HepG2 (cell line): ENCODE measurements at places on chromosomes 12 and 14. TPM values are rescaled to one million over a fixed set of nuclear protein-coding genes. Genes with fewer than 3 reads are reported as not detected.

Gene VRK1
- 51.3 and 60.9 TPM in 2 replicates for total RNA-seq

Gene ING4
- 12.7 and 14.4 TPM in 2 replicates for total RNA-seq

Gene PRDM4
- 15.3 and 16.1 TPM in 2 replicates for total RNA-seq

Gene NOVA1
- total RNA-seq: 0.11 and 0.13 TPM in 2 replicates

Gene HOXC12
- not detected in 2 replicates for total RNA-seq

Gene PKP2
- total RNA-seq: 25.3 and 27.5 TPM in 2 replicates

Gene KRT72
- not detected in 2 replicates for total RNA-seq

Gene TAS2R42
- total RNA-seq: not detected in 2 replicates

Gene MSRB3
- total RNA-seq: 1.4 and 1.5 TPM in 2 replicates

Gene VDR
- total RNA-seq: 0.21 and 0.33 TPM in 2 replicates

Gene GARIN6
- total RNA-seq: not detected in 2 replicates

GRCh38 chr14:76083796-76084765 lies 67.6 kb upstream of the GPATCH2L start:
- H3K27ac ChIP-seq: no peak overlapping the region
- no peaks in the 10 kb centered on the region; the same call in 1 of the 2 replicates for H3K4me1 ChIP-seq
- no peak overlapping the region for H3K4me3 ChIP-seq
- peaks cover 6% of the 10 kb centered on the region for H3K27me3 ChIP-seq
- H3K36me3 ChIP-seq: no peaks in the 10 kb centered on the region
- no peak for DNase-seq

DNA sequence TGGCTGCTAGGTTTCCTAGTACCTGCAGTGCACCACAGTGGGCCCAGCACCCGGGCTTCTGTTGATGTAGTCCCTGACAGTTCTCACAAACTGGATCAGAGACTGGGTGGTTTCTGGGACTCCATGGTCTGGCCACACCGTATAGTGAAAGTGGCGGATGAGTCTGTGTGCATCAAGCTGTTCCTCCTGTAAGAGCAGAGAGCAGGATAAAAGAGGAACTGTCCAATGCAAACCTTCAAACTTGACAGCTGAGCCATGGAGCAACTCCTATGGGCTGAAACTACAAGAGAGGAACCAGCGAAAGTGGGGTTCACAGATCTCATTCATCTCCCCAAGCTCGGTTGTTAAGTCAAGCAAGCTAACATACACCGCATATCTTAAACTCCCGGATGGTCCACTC lies 102.8 kb downstream of the PTPRB start:
- DNase-seq: no peak
- no peaks in the 10 kb centered on the region for H3K27me3 ChIP-seq
- H3K27ac ChIP-seq: no peak overlapping the region
- H3K36me3 ChIP-seq: no peaks in the 10 kb centered on the region
- peaks cover 15% of the 10 kb centered on the region for H3K4me1 ChIP-seq

DNA sequence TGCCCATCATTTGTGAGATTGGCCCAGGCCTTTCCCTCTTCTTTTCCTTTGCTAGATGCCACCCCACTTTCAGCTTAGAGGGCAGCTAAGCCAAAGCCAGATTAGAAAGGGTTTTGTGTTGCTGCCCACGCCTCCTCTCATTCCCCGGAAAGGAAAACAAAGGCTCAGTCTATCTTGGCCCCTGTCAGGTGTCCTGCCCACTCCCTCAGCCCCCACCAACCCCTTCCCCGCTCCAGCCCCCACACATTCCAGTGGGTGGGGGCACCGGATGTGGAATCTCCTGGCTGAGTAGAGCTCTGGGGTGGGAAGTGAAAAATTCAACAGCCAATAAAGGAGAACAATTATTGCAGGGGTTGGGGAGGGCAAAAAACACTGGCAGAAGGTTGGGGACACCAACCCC lies 2.2 kb downstream of the BLOC1S1 start:
- no peak overlapping the region for H3K4me3 ChIP-seq
- no peak for DNase-seq
- peaks cover 68% of the 10 kb centered on the region for H3K4me1 ChIP-seq
- H3K27me3 ChIP-seq: no peaks in the 10 kb centered on the region
- no peak overlapping the region for H3K27ac ChIP-seq

DNA sequence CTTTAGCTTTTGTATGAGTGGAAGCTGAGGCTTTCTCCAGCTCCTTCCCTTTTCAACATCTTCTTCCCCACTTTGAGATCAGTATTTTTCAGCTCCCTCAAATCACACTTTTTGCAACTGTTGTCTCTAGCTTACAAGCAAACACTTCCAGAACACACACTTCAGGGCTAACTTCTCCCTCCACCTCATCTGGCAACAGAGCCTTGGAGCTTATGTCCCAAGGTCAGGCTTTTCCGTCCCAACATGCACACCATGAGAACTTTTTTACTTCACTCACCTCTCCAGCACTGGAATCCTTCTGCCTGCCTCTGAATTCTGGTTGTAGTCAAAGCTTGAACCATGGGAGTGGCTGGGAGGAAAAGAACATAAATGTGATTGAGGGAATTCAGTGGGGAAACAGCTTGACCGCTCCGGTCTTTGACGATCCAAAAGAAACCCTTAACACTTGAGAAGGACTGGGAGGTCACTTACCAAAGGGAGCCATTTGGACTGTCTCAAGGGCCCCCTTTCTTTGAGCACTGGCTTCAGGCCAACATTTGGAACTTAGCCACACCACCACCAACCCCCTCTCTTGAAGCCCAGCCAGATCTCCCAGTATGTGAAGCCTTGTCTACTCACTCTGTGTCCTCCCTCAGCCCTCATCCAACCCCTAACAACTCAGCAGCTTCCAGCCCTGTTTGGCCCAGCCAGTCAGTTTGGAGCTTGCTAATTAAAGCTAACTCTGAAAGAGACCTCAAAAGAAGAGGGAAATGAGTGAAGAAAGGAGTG lies 3.9 kb upstream of the BLOC1S1 start:
- H3K27me3 ChIP-seq: no peaks in the 10 kb centered on the region
- H3K27ac ChIP-seq: no peak overlapping the region
- H3K4me3 ChIP-seq: no peak overlapping the region
- no peaks in the 10 kb centered on the region for H3K36me3 ChIP-seq
- no peak for DNase-seq

DNA sequence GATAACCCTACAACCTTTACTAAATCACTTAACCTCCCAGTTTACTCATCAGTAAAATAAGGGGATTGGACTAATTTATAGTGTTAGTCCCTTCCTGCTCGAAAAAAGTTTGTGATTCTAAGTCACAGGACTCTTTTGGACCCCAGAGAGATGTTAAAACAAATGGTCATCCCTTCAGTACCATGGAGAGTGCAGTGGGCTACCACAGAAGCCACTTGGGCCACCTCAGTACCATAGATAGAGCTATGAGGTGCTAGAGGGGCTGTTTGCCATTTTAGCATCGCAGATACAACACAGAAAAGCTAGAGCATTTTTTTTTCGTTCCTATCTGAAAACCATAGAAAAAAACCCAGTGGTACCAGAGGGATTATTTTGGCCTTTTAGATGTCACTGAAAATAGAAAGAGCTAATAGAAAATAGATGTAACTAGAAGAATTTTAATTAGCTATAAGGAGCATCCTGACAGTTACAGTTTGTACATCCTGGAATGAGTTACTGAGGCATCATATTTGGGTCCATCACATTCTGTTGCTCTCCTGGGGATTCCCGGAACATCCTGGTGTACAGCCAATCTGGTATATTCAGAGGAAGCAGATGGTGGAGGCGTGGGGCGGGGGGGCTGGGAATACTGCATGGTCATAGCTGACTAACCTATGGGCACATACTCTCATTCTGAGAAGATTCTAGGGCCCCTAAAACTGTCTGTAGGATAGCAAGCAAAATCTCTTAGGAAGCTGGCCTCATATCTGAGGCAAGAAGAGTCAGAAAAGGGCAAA lies 2.8 kb downstream of the ZNF219 start:
- no peak overlapping the region for H3K27ac ChIP-seq
- no peak for DNase-seq
- H3K27me3 ChIP-seq: no peaks in the 10 kb centered on the region
- H3K4me1 ChIP-seq: peaks cover 56% of the 10 kb centered on the region

GRCh38 chr14:66389481-66389880 lies 96.7 kb upstream of the CCDC196 start:
- no peaks in the 10 kb centered on the region for H3K36me3 ChIP-seq
- H3K27ac ChIP-seq: no peak overlapping the region
- no peak for DNase-seq
- H3K27me3 ChIP-seq: no peaks in the 10 kb centered on the region
- H3K4me3 ChIP-seq: no peak overlapping the region
- H3K4me1 ChIP-seq: no peaks in the 10 kb centered on the region

GRCh38 chr14:94501588-94502516 lies 7.4 kb downstream of the SERPINA12 start:
- H3K4me3 ChIP-seq: no peak overlapping the region
- no peaks in the 10 kb centered on the region for H3K27me3 ChIP-seq
- no peaks in the 10 kb centered on the region for H3K36me3 ChIP-seq
- H3K27ac ChIP-seq: no peak overlapping the region
- H3K4me1 ChIP-seq: peaks cover 39% of the 10 kb centered on the region
- DNase-seq: peak; percentile 62

DNA sequence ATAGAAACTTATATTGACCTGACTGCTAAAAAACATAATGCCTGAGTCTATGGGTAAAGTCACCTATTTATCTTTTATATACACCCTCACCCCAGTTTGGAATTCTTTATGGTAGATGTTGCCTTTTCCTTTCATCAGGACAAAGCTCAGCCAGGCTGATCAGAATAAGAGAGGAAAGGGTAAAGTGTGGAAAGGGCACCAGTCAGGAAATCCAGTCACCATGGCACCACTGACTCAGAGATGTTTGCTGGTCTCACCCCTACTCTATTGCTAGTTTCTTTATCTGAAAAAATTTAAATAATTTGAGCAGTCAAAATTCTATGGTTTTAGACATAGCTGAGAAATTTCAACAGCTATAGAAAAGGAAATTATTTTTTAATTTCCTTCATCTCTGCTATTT lies 49.2 kb upstream of the SSTR1 start:
- no peaks in the 10 kb centered on the region for H3K36me3 ChIP-seq
- DNase-seq: no peak
- no peaks in the 10 kb centered on the region for H3K27me3 ChIP-seq
- H3K27ac ChIP-seq: no peak overlapping the region

DNA sequence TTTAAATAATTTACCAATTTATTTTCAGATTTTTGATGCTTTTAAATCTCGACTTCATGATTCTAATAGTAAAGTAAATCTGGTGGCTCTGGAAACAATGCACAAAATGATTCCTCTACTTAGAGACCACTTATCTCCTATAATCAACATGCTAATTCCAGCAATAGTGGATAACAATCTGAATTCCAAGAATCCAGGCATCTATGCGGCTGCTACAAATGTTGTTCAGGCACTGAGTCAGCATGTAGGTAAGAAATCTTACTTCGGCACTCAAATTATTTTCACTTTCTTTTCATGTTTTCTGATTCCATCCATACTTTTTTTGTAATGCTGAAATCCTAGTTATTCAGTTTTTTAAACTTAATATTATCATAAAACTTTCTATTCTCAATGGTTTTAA lies 15.5 kb upstream of the PRPF39 start:
- DNase-seq: no peak
- peaks cover 1% of the 10 kb centered on the region; the same call in 1 of the 2 replicates for H3K36me3 ChIP-seq
- no peak overlapping the region for H3K4me3 ChIP-seq
- no peaks in the 10 kb centered on the region for H3K4me1 ChIP-seq

DNA sequence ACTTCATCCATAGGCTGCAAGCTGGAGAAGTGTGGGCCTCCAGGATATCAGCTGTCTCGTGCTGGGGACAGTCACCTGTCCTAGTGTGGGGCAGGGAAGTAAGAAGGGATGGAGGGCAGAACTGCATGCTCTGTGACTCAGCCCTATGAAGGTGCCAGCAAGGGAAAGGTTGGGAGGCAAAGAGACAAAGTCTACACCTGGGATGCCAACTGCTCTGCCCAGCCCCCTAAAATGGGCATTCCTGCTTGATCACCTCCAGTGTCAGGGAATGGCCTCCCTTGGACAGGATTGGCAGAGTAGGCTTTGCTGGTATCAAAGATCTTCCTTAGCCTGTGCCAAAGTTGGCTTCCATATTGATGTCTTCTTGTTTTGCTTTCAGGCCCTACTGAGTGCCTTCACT lies 335.0 kb downstream of the BCL11B start:
- DNase-seq: no peak
- no peak overlapping the region for H3K27ac ChIP-seq
- H3K27me3 ChIP-seq: no peaks in the 10 kb centered on the region
- no peaks in the 10 kb centered on the region for H3K4me1 ChIP-seq
- no peak overlapping the region for H3K4me3 ChIP-seq

DNA sequence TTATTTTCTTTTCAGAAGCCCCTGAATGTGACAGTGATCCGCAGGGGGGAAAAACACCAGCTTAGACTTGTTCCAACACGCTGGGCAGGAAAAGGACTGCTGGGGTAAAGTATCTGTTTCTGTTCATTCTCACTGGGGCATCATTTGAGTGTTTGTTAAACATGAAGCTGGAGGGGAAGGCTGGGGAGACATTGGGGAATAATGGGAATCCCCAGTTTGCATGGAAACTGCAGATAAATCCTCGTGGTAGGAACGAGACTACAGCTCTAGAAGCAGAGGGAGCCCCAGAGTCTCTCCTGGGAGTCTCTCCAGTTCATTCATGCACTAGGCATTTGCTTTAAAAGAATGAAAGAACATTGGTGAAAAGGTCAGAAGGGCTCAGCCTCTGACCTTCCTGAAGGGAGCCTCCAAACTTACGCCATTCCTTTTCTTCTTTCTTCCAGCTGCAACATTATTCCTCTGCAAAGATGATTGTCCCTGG lies 2.5 kb upstream of the CFAP251 start:
- no peaks in the 10 kb centered on the region for H3K4me1 ChIP-seq
- peaks cover 32% of the 10 kb centered on the region for H3K36me3 ChIP-seq

GRCh38 chr12:26195641-26196420 lies 458 bp downstream of the SSPN start:
- peak overlapping the region; percentile 30; the same call in 1 of the 2 replicates for H3K4me3 ChIP-seq
- H3K4me1 ChIP-seq: no peaks in the 10 kb centered on the region
- DNase-seq: no peak
- no peak overlapping the region for H3K27ac ChIP-seq

- peak overlapping the region; percentile 43 for H3K27ac ChIP-seq
- H3K36me3 ChIP-seq: no peaks in the 10 kb centered on the region
- no peak overlapping the region for H3K4me3 ChIP-seq
- no peaks in the 10 kb centered on the region for H3K27me3 ChIP-seq
- DNase-seq: no peak
Observed at GRCh38 chr14:67942080-67942710, 122.6 kb downstream of the RAD51B start.

DNA sequence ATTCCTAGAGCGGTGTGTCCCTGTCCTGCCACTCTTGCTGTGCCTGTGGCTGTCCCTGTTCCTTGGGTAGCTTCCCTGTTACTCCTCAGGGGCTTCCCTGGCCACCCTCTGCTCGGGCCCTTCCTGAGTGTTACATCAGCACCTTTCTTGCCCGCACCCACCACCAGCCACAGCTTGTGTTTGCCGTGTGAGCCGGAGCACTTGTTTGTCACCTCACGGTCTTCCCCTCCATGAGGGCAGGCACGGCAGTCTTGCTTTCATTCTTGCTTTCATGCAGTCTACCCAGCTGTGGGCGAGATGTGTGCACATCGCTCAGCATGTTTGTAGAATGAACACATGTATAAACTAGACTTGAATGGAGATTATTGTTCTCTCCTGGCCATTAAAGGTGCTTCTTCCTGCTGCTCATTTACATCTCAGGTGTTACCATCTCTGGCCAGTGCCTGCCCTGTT lies 42.0 kb downstream of the TRAF3 start:
- H3K36me3 ChIP-seq: no peaks in the 10 kb centered on the region
- peak; percentile 77 for DNase-seq
- peak overlapping the region; percentile 59 for H3K27ac ChIP-seq
- peak overlapping the region; percentile 40 for H3K4me3 ChIP-seq
- no peaks in the 10 kb centered on the region for H3K27me3 ChIP-seq
